Chondrocyte (in vitro differentiated cells): ENCODE measurements at places on chromosomes 5 and 9. TPM values are rescaled to one million over a fixed set of nuclear protein-coding genes. Genes with fewer than 3 reads are reported as not detected.

- no peak for DNase-seq
Measured at GRCh38 chr9:33233626-33234342, 6.2 kb upstream of the SPINK4 start.

GRCh38 chr5:131022811-131023497 lies 142.1 kb downstream of the HINT1 start:
- no peak for DNase-seq

GRCh38 chr9:13110766-13111417 lies 168.6 kb downstream of the MPDZ start:
- DNase-seq, result no peak

- no peak for DNase-seq
Measured at GRCh38 chr5:55521881-55522280, 12.9 kb downstream of the PLPP1 start.

GRCh38 chr5:103929338-103930013 lies 366.9 kb upstream of the NUDT12 start:
- DNase-seq, result no peak

- DNase-seq, result no peak
Measured at GRCh38 chr9:37220971-37221370, 100.6 kb downstream of the ZCCHC7 start.

DNA sequence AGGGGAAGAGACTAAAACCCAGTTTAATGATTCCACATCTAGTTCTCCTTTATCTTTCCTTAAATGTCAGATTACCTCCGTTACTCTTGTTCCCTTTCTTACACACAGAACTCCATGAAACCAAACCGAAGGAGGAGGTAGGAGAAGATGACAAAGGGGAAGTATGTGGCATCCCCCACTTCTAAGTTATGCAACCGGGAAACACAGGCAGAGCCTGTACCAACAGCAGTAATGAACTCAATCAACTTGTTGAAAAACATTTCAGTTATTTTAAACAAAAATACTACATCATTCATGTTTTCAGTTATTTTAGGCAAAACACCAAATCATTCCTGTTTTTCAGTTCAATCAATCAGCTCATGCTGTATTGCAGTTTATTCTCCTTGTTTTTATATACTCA lies 101.8 kb downstream of the PCSK1 start:
- no peak for DNase-seq

GRCh38 chr9:31840702-31841101 lies 543.7 kb upstream of the ACO1 start:
- no peak for DNase-seq

GRCh38 chr5:176810081-176810597 lies at the start of gene UNC5A:
Gene UNC5A (plus strand): TSS chr5:176810559. CDS start chr5:176810751, 192 bp downstream.
- DNase-seq, result no peak

- no peak for DNase-seq
Measured at GRCh38 chr9:112241491-112241890, 66.4 kb upstream of the SUSD1 start.

GRCh38 chr9:33185858-33186257 lies 18.7 kb upstream of the B4GALT1 start:
- DNase-seq, result no peak

DNA sequence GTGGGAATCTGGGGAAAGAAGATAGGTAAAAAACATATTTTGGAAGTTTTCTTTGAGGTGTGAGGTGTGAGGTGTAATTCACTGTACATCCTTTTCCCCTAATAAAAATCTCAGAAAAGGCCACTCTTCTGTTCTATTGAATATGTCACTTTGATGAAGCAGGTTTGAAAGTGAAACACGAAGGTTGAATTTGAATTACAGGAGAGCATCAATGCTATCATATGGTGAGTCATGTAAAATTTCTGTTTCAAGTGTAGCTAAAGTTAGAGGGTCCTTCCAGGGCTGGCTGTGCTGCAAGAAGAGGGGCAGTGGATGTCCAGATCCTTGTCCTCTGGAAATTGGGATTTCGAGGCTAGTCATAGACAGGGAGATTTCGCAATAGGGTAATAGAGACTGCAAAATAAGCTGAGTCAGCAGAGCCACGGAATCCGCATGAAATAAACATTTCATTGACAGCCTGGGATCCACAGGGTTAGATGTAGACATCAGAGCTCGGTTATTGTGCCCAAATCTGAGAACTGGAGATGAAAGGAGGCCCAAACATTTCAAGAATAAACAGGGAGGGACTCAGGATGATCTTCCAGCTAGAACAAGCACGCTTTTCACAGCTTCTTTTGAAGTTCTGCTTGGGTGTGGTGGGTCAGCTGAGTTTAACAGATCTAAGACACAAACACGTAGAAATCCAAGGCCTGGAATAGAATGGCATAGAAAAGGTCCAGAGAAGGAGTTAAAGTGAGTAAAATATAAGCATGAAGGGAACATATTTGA lies 194.4 kb upstream of the CDKN2B start:
- DNase-seq, result no peak

GRCh38 chr9:18371141-18371540 lies 102.8 kb upstream of the ADAMTSL1 start:
- no peak for DNase-seq

DNA sequence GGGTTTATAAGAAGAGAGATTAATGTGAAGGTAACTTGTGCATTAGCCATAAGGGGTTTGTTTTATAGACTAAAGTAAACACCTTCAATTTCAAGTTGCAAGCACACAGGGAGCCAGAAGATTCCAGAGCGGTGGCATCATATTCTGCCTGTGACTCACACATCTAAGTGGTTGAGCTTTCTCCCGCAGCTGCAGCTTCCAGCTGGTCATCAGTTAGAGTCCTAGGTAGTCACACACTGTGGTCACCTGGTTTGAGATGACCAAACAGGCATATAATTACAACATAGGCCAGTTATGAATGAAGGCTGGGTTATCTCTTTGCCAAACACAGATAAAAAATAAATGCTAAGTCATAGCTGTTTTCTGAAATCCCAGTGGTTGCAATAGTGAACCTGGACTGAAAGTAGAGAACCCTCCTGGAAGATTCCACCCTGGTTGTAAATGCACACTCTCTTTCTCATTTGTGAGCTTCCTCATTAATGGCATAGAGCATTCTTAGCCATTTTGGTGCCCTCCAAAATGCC lies 171.3 kb downstream of the GDNF start:
- no peak for DNase-seq

DNA sequence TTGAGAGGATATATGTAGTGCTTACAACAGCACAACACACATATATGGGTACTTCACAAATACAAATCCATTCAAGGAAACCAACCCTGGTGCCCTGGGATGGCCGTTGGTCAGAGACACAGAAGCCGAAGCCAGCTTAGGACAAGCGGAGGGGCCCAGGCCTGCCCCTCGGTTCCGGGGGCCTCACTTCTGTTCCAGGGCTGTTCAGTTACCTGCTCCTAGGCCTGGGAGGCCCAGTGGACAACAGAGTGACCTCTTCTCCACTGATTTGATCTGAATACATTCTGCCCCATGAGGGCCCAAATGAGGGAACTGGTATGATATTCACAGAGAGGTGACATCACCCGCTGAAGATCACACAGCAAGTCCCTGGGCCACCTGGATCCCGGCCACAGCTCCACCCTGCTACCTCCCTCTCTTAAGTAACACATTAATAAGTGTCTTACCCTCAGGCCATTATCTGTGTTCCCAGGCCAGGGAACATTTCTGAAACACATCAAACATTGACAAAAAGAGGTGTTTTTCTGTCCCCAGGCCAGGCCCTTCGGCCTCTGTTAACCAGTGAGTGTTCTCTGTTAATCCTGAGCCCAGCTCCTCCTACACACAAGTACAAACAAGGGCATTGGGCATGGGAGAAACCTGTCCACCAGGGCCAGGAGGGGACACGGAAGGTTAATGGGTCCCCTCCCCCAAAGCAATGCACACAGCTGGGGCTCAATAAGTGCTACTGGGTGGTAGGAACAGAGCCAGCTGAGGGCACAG lies 4.5 kb upstream of the GRHPR start:
- no peak for DNase-seq

GRCh38 chr5:135237748-135238103 lies 161.3 kb downstream of the MACROH2A1 start:
- DNase-seq, result no peak

DNA sequence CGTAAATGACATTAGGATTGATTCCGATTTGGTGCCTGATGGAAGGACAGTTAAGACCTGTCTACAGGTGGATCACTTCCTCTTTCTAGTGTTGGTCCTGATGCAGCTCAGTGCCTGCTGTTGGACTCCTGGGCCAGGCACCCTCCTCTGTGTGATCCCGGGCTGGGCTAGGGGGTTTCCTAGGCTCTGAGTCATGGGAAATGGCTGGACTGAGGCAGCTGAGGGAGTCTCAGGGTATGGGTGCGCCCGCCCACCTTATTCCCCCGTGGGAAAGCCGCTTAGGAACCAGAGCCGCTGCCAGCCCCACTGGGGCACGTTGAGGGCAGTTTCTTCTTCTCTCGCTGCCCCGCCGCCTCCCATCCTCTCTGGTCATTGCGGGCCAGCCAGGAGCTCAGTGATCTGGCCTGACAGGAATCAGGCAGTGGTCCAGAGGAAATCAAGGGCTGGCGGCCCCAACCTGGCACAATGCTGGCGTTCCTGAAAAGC lies 12.9 kb downstream of the TCF7 start:
- DNase-seq, result no peak

DNA sequence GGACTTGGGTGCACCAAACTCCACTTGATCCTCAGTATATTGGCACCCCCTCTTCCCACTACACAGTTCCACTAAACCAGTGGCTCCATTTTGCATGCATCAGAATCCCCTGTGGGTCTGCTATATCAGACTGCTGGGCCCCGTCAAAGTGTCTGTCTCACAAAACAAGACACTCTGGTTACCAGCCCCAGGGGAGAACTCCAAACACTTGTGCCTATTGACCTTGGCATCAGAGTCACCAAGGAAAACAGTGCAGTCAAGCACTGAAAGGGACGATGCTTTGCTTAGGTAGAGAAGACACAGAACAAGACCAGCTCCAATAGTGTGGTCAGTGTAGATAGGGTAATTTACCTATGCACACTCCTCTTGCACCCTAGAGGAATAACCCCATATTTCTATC lies 205.8 kb upstream of the RAI14 start:
- DNase-seq, result no peak

- no peak for DNase-seq
Measured at GRCh38 chr5:77812926-77813589, 36.9 kb upstream of the TBCA start.

GRCh38 chr5:131974956-131975726 lies 29.7 kb upstream of the MEIKIN start:
- DNase-seq, result no peak

DNA sequence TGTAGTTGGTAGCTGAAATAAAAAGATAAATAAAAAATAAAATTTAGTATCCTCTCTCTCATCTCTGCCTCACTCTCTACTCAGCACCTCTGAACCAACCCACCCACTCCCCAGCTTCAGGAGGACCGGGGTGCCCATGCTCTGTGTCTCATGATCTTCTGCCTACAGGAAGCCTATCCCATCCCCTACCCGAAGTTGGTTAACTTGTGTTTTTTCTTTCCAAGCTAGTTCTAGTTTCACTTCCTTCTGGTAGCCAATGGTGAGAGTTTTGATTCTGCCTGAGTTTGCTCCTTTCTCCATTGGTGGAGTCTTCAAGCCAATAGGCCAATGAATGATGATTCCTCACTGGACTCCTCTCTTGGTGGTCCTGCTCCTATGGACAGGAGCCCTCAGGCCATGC lies 32.1 kb downstream of the SNX24 start:
- DNase-seq, result no peak

DNA sequence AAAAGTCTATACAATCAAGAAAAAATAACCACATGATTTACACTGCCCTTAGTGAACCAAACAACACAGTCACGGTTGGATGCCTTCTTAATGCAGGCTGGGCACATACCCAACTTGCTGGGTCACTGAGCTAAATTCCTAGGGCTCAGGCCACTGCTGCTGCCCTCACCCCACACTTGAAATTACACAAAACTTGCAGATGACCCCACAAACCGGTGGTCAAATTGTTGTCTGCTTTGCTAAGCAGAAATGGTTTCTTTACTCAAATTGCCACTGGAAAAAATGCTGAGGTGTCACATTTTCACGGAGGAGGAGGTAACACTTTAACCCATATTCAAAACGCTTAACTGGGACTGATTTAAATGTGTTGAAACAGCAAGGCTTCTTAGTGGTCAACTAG lies 62.4 kb downstream of the HMHB1 start:
- DNase-seq, result no peak

- no peak for DNase-seq
Measured at GRCh38 chr5:65185468-65185867, 296.3 kb downstream of the ADAMTS6 start.

- no peak for DNase-seq
Measured at GRCh38 chr9:6819529-6819928, 61.8 kb downstream of the KDM4C start.

GRCh38 chr9:30846651-30847050 lies 1537.8 kb upstream of the ACO1 start:
- DNase-seq, result no peak

GRCh38 chr9:11546231-11546630 lies 933.4 kb upstream of the PTPRD start:
- DNase-seq, result no peak

- no peak for DNase-seq
Measured at GRCh38 chr5:1488882-1489680, 34.7 kb downstream of the LPCAT1 start.

GRCh38 chr9:68473790-68474189 lies 66.9 kb downstream of the TMEM252 start:
- no peak for DNase-seq

DNA sequence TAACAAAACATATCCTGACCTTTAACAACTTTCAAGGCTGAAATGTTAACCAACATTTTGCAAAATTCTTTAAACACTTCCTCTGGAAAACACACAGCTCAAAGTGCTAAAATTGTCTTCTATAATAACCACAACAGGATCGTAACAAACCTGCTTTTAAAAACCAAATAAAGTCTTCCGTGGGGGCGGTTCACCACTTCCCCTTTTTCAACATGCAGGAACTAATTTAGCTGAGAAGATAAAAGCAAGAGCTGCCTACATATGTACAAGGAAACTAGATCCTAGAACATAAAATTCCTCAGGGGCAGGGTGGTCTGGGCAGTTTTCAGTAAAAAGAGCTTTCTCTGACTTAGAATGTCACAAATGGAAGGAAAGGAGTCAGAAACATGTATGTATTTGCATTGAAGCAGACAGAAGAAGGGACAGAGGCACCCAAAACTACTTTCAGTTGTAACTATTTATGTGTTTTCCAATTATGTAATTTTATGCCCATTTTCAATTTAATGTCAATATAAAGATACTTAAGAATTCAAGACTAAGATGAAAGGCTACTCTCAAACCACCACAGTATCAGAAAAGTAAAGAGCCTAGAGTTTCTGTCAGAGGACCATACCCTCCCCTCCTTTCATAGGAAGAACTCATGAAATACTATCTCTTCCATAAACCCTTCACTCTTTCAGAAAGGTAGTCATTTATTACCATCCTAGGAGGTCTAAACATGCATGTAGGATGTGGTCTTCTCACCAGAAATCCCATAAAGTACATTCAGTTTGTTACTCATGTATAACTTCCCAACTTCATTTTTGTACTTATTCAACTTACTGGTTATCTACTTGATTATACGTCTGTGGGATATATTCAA lies 185.9 kb upstream of the RASA1 start:
- no peak for DNase-seq

Gene LMBRD2
- total RNA-seq, result 11.3 to 11.8 TPM (median 11.6 TPM) in 3 replicates

Gene DMRT3
- total RNA-seq, result not detected in 3 replicates

Gene AP3B1
- 60.3 to 74.5 TPM (median 60.4 TPM) in 3 replicates for total RNA-seq

Gene CYFIP2
- total RNA-seq, result 15.7 to 39.6 TPM (median 37.4 TPM) in 3 replicates

Gene ARID3C
- total RNA-seq, result 0.20 TPM in 1 of 3 replicates, not detected in the others

Gene ANKRD55
- not detected in 3 replicates for total RNA-seq

Gene C5orf58
- total RNA-seq, result not detected in 3 replicates

Gene WNK2
- total RNA-seq, result 0.44 to 3.3 TPM (median 2.3 TPM) in 3 replicates

Gene ARL10
- total RNA-seq, result 24.5 to 37.8 TPM (median 33.7 TPM) in 3 replicates

Gene FLT4
- total RNA-seq, result 0.10 to 0.31 TPM (median 0.29 TPM) in 3 replicates

Gene RFESD
- 0.97 to 1.9 TPM (median 1.7 TPM) in 3 replicates for total RNA-seq

Gene P4HA2
- total RNA-seq, result 261 to 304 TPM (median 302 TPM) in 3 replicates

Gene PCDHGC4
- total RNA-seq, result 0.72 to 1.8 TPM (median 1.1 TPM) in 3 replicates

Gene PPP2R2B
- 0.35 to 0.74 TPM in 2 of 3 replicates, not detected in the other for total RNA-seq

Gene NR3C1
- total RNA-seq, result 37.1 to 46.4 TPM (median 44.6 TPM) in 3 replicates
